Right ventricle myocardium inferior (tissue), 1 donor: ENCODE measurements at places on chromosomes 7 and 10. TPM values are rescaled to one million over a fixed set of nuclear protein-coding genes. Genes with fewer than 3 reads are reported as not detected.
A peak's percentile ranks its signal among the peaks of the same experiment; 100 is the strongest.

GRCh38 chr10:67788028-67788886, 49.7 kb downstream of the DNAJC12 start:
- DNase-seq, result peak; percentile 86

WEE2 gene
- not detected for total RNA-seq

COL1A2 gene
- total RNA-seq, result 96.6 TPM

GRCh38 chr7:2016021-2016631, 216.6 kb downstream of the MAD1L1 start:
- DNase-seq, result peak; percentile 49

LEP gene
- 2.7 TPM for total RNA-seq

C10orf67 gene
- total RNA-seq, result 0.51 TPM

RARRES2 gene
- total RNA-seq, result 32.6 TPM

- peak; percentile 67 for DNase-seq
Measured at GRCh38 chr10:44865289-44865671, 45.9 kb upstream of the TMEM72 start.

DNA sequence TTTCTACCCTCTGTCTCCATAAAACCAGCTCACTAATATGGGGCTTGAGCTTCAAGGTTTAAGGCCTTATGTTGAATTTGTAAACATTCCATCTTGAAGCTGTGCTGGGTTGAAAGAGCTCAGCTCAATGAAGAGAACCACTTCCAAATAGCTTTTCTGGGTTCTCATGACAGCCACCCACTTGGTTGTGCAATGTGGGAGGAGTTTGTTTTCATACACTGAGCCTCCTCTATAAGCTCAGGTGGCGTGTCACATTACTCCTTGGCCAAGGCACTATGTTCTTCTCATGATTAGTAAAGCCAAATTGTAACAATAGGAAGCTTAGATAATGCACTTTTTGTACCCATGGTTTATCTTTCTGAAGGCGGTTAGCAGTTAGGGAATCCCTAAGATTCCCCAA, 265.6 kb downstream of the PTEN start:
- no peak for DNase-seq

DNA sequence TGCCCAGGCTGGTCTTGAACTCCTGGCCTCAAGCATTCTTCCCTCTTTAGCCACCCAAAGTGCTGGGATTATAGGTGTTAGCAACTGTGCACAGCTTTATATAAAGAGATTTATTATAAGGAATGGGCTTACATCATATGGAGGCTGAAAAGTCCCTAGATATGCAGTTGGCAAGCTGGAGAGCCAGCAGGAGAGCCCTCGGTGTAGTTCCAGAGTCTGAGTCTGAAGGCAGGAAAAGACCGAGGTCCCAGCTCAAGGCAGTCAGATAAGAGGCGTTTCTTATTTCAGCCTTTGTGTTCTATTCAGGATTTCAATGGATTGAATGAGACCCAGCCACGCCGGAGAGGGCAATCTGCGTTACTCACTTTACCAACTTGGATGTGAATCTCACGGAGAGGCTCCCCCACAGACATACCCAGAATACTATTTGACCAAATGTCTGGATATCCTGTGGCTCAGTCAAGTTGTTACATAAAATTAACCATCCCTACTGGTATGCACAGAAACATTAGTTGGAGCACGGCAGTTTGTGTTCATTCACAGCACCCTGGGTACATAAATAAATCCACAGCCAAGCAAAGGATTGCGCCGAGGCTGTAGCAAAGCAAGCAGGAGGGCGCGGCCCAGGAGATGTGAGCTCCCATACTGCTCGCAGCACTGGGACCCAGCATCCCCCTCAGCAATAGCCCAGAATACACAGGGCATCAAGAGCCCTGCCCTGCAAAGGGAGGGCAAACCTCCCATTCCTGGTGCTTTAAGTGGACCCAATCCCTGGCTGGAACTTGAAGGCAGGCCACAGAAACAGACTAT, 158.4 kb upstream of the ZNF32 start:
- DNase-seq, result no peak

- no peak for DNase-seq
Measured at GRCh38 chr10:367636-368035, 232.4 kb downstream of the ZMYND11 start.

- no peak for DNase-seq
Measured at GRCh38 chr10:118800920-118801319, 46.1 kb upstream of the CACUL1 start.

LANCL2 gene
- total RNA-seq, result 6.2 TPM

COX19 gene
- total RNA-seq, result 8.2 TPM

- peak; percentile 89 for DNase-seq
Measured at GRCh38 chr10:71766717-71767419, 6.5 kb downstream of the VSIR start.

DNA sequence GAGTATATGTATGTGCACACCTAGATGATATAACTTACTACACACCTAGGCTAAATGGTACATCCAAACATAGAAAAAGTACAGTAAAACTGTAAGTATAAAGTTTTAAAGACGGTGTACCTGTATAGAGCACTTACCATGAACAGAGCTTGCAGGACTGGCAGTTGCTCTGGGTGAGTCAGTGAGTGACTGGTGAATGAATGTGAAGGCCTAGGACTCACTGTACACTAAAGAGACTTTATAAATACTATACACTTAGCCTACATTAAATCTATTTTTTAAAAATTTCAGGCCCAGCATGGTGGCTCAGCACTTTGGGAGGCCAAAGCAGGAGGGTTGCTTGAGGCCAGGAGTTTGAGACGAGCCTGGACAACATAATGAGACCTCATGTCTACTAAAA, 195.3 kb downstream of the FZD1 start:
- DNase-seq, result no peak

DNA sequence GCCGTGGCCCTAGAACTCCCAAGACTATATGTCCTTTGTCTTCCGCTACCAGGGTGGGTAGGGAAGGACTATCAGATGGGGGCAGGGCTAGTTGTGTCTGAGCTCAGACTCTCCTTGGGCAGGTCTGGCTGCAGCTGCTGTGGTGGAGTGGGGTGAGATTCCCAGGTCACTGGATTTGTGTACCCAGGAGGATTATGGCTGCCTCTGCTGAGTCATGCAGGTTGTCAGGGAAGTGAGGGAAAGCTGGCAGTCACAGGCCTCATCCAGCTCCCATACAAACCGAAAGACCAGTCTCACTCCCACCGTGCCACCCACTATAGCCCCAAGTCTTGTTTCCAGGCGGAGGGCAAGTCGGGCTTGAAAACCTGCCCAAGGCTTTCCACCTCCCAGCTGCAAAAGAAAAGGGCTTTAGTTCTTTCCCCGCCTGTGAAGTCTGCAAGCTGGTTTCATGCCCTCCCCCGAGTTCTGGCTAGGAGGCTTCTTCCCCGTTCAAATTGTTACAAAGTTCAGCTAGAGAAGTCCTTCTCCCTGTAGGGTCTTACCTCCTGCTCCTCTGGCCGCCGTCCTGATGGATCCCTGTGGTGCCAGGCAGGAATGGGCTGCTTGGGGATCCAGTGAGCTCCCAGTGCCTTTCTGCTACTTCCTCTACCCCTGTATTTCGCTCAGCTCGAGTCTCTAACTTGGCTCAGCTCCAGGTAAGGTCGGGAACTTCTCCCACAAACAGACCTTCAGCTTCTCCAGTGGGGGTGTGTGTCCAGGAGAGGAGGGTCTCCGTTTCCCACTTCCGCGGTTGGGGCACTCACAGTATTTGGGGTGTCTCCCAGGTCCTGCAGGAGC, 106.8 kb upstream of the FGL2 start:
- DNase-seq, result no peak

- DNase-seq, result no peak
Measured at GRCh38 chr10:5387169-5387568, 17.5 kb downstream of the TUBAL3 start.

DNA sequence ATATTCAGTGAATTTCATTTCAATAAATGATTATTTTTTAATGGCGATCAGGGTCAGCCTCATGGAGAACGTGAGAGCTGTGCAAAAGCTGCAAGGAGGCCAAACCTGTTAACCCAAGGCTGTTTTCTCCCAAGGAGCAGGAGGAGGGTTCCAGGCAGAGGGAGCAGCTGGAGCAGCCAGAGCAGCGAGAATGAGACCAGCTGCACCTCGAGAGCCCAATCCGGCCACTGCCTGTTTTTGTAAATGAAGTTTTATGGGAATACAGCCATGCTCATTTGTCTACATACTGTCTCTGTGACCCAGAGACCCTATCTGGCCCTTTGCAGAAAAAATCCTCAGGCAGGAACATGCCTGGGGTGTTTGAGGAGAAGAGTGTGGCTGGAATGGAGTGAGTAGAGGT, 104.9 kb downstream of the GRK5 start:
- no peak for DNase-seq

DNA sequence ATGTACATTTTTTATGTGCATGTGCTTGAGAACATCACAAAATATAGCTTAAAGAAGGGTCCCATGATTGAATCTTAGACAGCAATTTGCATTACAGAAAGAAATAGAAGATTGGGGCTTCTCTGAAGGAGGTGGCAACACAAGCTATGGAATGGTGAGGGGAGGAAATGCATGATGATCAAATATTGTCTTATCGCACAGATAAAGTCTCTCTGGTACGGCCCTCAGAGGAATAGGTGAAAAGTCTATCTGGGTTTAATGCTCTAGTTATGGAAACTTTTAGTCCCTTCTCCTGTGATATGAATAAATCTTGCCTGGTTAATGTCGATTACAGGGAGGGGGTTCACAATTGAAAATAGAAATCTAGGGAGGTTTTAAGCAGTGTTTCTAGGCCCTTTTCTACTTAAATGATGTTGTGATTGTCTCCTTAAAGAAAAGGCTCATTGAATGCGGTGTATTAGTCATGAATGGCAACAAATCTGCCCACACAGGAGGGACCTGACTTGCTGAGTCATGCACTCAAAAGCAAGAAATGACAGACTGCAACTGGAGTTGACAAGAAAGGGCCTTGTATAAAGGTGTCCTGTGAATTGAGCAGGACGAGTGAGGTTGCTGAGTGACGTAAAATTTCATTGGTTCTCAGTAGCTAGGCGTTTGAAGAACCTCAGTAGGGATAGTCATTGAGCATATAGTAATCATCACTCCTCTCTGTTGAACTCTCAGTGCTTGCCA, 133.4 kb upstream of the CSTF2T start:
- no peak for DNase-seq

GRCh38 chr7:54663603-54664234, 95.3 kb downstream of the SEC61G start:
- DNase-seq, result no peak

DNA sequence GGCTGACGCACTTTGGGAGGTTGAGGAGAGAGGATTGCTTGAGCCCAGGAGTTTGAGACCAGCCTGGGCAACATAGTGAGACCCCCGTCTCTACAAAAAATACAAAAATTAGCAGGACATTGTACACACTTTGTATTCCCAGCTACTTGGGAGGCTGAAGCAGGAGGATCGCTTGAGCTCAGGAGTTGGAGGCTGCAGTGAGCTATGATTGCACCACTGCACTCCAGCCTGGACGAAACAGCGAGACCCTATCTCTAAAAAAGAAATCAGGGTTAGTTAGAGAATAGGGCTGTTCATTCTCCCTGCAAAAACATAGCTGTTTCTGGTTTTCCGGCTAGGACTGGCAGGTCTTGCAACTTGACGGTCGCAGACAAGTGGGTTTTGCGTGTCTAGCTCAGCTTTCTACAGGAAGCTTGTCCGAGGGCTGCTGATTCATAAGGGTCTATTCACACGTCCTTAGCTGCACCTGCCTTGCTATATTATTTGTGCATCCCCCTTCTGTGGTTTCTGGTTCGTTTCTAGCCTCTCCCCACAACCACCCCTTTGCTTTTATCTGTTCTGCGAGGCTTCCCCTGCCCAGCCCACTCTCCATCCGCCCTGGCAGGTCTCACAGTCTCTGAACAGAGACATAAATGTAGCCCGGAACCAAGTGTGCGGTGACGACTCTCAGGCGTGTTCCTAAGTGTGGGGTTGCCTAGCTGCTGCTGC, 10.7 kb downstream of the AMZ1 start:
- no peak for DNase-seq

DNA sequence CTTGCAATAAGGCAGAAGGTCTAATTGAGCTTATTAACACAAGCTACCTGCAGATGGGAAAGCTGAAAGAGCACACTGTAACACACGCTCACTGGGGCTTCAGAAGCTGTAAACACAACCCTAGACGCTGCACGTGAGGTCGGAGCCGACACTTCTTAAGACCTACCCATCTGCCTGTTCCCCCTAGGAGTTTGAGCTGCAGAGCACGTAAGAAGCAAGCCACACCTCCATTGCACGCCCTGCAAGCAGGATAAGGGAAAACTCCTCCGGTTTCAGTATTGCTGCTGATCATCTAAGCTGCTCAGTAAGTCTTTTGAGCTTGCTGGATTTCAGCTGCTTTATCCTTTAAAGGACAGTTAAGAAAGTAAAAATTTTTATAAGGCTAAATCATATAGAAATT, 244.0 kb upstream of the ZWINT start:
- DNase-seq, result no peak

DNA sequence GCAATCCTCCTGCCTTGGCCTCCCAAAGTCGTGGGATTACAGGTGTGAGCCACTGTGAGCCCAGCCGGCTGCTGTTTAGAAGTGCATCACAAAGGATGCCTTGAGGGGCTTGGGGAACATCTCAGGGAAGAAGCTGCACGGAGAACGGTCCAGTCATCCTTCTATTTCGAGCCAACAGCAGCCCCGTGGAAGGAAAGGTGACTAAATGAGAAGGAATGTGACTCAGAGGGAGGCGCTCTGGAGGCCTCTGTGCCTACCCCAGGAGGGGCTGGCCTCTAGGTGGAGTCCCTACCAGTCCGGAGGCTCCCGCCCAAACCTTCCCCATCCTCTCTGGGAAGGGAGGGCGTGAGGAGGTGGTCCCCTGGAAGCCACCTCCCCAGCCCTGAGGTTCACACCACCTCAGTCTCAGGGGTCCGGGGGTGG, 76.2 kb downstream of the CTBP2 start:
- DNase-seq, result no peak

DNA sequence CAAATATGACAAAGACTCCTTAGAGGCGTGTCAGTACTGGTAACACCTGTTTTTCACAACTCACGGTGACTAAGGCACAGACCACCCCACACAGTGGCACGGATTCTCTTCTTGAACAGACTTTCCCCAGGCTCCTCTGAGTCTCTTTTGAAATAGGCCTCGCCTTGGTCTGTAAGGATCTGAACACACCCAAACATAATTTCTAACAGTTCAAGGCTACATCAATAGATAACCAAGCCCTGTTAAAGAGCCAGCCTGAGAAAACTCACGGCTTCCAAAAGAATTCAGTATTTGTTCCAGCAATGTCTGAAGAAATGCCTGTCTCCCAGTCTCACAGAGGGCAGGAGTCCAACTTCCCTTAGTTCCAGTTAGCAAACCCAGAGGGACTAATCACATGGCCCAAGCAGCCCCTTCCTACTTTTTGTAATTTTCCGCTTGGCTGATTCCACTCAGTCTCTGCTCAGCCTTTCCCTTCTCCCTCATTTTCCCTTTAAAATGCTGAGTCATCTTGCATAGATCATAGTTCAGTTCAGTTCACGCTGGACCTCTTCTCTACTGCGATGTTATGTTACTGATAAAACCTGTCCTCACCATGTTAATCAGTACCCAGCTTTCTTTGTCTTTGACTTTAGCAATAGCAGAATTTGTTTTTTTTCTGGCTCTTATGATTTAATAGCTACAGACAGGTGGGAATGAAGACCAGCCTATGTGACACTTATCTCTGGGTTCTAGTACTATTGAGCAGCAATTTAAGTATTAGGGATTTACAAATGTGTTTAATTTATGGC, 22.6 kb upstream of the AKR1C3 start:
- no peak for DNase-seq

CDC14C gene
- total RNA-seq, result not detected

GRCh38 chr7:48088559-48089045, 463 bp upstream of the UPP1 start:
- peak; percentile 92 for DNase-seq
